NAMALWA (cell line): ENCODE measurements at places on chromosomes 5 and 9.

GRCh38 chr9:14270358-14271092, 43.4 kb downstream of the NFIB start:
- no peak for DNase-seq

DNA sequence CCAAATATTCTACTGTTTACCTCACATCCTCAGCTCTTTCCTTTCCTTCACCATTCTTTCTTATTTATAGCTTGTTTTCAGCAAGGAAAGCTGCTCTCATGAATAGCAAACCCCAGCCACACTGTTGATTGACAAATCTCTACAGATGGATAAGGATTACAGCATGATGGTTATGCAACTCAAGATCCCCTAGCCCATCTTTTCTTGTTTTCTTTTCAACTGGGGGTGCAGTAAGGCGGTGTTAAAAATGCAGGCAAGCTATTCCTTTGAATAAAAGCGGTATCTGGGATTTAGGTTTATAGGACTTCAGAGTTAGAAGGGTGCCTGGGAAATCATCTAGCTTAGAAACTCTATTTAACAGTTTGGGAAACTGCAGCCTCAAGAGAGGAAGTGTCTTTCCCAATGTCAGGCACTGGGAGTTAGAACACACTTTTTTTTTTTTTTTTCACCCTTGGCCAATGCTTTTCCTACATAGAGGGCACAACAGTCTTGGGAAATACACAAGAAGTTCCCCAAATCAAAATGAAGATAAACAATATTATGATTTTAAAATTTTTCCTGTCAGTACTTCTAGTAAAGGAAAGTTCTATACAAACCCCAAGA, 2.6 kb downstream of the SPARC start:
- no peak for DNase-seq

- DNase-seq = no peak
Measured at GRCh38 chr5:94040591-94041148, 299.3 kb upstream of the POU5F2 start.

DNA sequence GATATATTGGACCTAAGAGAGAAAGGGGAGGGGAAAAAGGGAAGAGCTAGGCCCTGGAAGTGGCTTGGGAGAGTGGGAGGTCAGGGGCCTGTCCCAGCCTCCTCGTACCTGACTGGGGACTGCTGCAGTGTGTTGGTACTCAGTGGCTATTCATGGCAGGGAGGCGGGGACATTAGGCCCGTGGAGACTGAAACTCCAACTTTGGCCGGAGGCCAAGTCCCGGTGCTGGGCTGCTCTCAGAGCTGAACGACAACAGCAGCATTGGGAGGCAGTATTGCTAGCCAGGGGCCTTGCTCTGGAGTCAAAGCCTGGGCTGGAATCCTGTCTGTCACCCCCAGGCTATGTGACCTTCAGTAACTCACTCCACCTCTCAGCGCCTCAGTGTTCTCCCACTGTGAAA, 37.8 kb downstream of the NEURL1B start:
- DNase-seq = no peak

GRCh38 chr5:159911349-159911748, 4.9 kb upstream of the ADRA1B start:
- DNase-seq = no peak
